ENCODE measurements at places on chromosomes 16 and 17.

- DNase-seq: no peak
Observed at GRCh38 chr16:57608462-57609113, 19.8 kb upstream of the ADGRG1 start.

DNA sequence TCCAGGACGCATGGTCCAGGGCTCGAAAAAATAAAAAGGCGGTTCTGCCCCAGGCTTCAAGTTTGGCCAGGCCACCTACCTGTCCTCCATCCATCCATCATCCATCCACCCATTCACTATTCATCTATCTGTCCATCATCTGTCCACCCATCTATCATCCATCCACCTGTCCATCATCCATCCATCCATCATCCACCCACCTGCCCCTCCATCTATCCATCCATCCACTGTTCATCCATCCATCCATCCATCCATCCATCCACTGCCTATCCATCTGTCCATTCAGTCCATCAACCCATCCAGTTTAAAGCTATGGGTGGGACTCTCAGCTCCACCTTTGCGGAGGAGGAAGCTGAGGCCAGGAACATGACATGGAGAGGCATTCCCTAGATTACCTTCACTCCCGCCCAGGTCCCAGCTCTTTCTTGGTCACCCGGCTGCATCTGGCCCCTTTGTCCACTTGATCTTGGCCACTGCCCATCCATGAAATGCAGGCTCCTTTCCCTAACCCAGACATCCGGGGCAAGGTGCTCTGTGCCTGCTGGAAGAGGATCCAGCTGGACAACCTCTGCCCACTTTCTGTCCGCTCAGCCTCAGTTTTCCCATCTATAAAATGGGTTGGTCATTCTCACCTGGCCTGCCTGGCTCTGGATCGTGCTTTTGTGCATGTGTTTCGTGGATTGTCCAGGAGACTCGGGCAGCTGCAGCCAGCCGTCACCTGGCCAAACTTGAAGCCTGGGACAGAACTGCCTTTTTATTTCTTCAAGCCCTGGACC is 236.0 kb upstream of the CIBAR2 start:
- DNase-seq: no peak

DNA sequence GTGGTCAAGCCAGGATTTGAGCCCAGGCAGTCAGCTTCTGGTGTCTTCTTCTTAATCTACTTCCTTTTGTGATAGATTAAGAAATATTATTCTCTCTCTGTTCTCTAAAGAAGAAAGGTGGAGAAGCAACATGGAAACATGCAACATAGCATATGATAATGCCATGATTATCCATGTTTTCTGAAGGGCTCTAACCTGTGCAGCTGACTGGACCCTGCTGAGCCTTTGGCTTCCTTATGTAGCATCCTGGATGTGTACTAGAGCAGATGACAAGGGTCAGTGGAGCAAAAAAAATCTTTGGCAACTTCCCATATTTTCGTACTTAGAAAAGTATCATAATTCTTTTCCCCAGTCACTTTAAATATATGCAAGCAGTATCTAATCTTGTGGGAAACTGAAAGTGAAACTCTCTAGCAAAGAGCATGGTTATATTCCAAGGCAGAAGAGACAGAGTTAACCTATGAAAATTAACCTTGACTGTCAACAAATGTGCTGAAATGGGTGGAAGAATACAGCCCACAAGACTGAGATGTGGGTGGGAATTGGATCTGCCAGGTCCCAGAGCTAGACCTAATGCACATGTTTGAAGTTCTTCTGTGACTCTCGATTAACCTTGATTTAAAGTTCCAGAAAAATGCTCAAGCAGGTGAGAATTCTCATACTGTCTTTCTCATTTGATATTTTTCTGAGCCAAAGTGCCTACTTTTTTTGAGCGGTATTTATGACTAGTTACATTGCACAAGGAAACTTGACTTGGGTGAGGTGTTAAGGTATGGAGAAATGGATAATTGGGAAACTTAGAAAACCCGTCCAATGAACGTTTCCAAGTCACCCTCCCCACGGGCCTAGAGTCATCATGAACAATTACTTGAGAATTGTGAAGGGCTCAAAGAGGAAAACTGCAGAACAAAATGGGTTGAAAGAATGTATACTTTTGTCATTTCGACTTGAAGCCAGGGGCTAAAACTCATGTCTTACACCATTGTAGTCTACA is 248.6 kb downstream of the FTO start:
- DNase-seq: no peak

GRCh38 chr17:82693168-82693867 is 5.2 kb downstream of the RAB40B start:
- no peak for DNase-seq

DNA sequence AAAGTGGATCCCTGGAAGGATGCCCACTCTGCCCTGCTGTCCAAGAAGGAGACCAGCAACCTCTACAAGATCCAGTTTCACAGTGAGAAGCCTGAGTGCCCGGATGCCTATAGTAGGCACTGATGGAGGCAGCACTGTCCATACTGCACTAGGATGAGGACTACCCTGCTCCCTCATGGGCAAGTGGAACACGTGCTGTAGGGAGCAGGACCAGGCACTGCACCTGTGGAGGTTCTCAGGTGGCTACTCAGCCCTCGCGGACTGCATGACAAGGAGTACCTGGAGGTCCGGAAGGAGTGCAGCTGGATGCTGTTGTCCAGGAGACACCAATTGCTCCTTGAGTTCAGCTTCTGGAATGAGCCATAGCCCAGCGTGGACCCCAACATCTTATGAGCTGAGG is 146.1 kb upstream of the NLRP1 start:
- DNase-seq: no peak

DNA sequence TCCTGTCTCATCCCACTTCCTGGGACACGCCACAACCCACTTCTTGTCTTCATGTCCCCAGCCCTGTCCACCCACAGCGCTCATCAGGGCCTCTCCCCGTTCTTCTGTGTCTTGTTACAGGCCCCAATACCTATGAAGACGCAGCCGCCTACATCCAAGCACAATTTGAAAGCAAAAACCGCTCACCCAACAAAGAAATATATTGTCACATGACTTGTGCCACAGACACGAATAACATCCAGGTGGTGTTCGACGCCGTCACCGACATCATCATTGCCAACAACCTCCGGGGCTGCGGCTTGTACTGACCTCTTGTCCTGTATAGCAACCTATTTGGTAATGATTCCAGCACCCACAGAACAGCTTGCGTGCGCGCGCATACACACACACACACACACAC is 70.6 kb downstream of the AMFR start:
- DNase-seq: no peak

Data from stimulated activated CD4-positive, alpha-beta T cell treated with anti-CD3 and anti-CD28 coated beads, TNF-alpha, amount 100 ng/mL, for 1 hour (primary cell).